Activated B cell treated with CpG ODN at 0.5 μM for 24 hours (primary cell): ENCODE measurements at places on chromosomes 2 and 18. TPM values are rescaled to one million over a fixed set of nuclear protein-coding genes. Genes with fewer than 3 reads are reported as not detected.

- DNase-seq, result no peak
Observed at GRCh38 chr2:176614049-176614448, 344.8 kb downstream of the MTX2 start.

DNA sequence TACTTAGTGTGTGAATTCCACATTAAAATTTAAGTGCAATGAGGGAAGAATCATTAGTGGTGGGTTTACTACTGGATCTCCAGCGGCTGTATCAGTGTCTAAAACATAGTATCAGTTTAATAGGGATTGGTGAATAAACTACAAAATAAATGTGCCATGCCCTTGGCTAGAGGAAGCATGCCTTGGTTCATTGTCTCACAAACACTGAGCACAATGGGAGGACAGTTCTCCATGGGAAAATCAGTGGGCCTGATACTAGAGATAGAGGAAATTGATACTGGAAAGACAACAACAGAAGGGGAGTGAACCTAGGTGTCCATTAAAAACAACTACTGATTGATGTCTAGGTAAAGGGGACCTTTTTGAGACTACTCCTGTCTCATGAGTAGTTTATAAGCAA is 971.6 kb downstream of the SUCLG1 start:
- no peak for DNase-seq

- DNase-seq, result no peak
Observed at GRCh38 chr2:25481381-25482300, 139.9 kb upstream of the DNMT3A start.

DNA sequence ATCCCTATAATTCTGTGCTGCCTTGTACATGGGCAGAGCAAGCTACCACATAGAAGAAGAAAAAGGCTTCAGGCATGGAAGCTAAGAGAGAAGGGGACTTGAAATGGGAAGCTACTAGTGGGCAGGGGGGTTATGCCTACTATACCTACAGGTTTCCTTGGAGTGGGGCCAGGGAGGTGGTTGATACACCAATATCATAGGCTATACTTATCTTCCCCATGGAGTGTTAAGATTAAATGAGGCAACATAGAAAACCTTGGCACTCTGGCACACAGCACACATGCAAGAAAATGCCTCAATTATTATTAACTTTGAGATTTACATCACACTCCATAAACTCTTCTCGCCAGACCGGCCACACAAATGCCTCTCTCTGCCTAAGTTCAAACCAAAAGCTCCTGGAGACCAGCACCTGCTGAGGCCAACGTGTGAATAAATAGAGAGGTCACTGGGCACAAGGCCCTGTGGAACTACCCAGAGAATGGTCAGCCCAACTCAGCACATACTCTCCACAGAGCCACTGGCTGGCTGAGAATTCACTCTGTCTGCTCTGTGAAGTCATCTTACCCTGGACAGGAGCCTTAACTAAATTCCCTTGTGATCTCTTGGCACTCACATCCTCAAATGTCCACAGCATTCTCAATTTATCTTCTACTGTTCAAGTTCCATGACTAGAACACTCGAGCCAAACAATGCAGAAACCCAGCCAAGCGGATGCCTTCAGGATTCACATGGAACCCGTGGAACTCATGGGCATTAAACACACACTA is 498.7 kb downstream of the BCL11A start:
- DNase-seq, result no peak

CSRNP3 gene
- total RNA-seq, result not detected in 2 replicates
